ENCODE measurements at places on chromosomes 5 and 9. TPM values are rescaled to one million over a fixed set of nuclear protein-coding genes. Genes with fewer than 3 reads are reported as not detected.
A peak's percentile ranks its signal among the peaks of the same experiment; 100 is the strongest.

DNA sequence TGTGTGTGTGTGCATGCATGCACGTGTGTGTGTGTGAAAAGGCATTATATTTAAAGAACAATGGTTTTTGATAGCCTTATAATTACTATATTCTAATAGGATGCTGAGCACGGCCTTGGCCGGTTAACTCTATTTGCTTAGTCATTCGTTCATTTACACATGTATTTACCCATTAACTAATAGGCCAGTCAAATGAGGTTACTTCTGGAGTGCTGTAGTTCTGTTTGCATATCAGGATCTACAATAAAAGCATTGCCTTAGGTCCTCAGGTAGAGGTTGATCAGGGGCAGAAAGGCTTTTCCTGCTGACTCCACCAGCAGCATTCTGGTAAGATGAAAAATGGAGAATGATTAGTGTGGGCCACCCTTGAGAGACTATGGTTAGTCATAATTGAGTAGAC lies 219.0 kb downstream of the COMMD10 start:
- no peak for DNase-seq
- no peaks in the 10 kb centered on the region for H3K4me1 ChIP-seq
- no peaks in the 10 kb centered on the region for H3K27me3 ChIP-seq
- H3K27ac ChIP-seq: no peak overlapping the region

Gene ADRB2
- total RNA-seq: 0.26 TPM

- peaks cover 8% of the 10 kb centered on the region for H3K36me3 ChIP-seq
- no peak overlapping the region for H3K27ac ChIP-seq
- no peak overlapping the region for H3K4me3 ChIP-seq
- H3K27me3 ChIP-seq: no peaks in the 10 kb centered on the region
Observed at GRCh38 chr9:138072161-138072842, 194.7 kb downstream of the CACNA1B start.

- DNase-seq: no peak
- 0 out of 3 replicates have a peak, but pooled peaks cover 3% of the 10 kb centered on the region for H3K36me3 ChIP-seq
- H3K27me3 ChIP-seq: no peaks in the 10 kb centered on the region
- H3K4me3 ChIP-seq: no peak overlapping the region
Observed at GRCh38 chr5:163995206-163995605, 489.8 kb downstream of the MAT2B start.

- no peak for DNase-seq
- no peak overlapping the region for H3K4me3 ChIP-seq
- peaks cover 39% of the 10 kb centered on the region for H3K36me3 ChIP-seq
- no peaks in the 10 kb centered on the region for H3K4me1 ChIP-seq
- H3K27ac ChIP-seq: no peak overlapping the region
- no peaks in the 10 kb centered on the region for H3K27me3 ChIP-seq
Observed at GRCh38 chr9:35203528-35203927, 41.7 kb downstream of the UNC13B start.

DNA sequence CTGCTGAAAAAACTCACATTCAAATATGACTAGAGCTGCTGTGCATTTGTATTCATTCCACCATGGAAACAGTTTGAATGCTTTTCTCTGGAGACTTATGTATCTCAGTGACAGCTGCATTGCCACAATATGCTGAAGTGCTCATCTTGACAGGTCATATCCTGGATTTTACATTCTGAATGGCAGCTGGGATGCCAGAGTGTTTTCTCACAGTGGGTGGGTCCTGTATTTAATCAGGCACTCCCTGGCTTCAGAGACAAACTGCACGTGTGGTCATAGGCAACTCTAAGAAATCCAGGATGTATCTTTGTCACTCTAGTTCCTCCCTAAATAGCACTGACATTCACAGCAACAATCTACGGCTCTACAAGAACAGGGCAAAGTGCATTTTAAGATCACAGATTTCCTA lies 75.6 kb downstream of the ST8SIA4 start:
- no peak for DNase-seq
- no peaks in the 10 kb centered on the region for H3K4me1 ChIP-seq
- no peaks in the 10 kb centered on the region for H3K27me3 ChIP-seq
- no peak overlapping the region for H3K27ac ChIP-seq

Gene PRR16
- total RNA-seq: 0.13 TPM

DNA sequence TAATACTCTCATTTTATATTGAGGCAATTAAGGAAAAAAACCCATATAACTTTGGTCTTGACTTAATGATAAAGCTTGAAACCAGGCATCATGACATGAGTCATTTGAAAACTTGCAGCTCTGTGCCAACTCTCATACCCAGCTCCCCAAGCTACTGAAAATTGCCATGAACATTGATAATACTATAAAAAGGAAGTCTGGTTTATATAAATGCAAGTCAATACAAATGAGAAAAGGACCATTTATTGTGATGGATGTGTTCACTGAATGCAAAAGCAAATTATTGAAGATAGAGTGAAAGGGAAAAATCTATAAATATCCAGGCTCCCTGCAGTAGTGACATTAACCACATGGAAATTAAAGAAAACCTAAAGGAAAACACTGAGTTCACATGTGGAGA lies 116.3 kb downstream of the DEPDC1B start:
- DNase-seq: no peak
- H3K36me3 ChIP-seq: peaks cover 18% of the 10 kb centered on the region
- no peaks in the 10 kb centered on the region for H3K4me1 ChIP-seq
- no peaks in the 10 kb centered on the region for H3K27me3 ChIP-seq
- H3K4me3 ChIP-seq: no peak overlapping the region
- no peak overlapping the region for H3K27ac ChIP-seq

DNA sequence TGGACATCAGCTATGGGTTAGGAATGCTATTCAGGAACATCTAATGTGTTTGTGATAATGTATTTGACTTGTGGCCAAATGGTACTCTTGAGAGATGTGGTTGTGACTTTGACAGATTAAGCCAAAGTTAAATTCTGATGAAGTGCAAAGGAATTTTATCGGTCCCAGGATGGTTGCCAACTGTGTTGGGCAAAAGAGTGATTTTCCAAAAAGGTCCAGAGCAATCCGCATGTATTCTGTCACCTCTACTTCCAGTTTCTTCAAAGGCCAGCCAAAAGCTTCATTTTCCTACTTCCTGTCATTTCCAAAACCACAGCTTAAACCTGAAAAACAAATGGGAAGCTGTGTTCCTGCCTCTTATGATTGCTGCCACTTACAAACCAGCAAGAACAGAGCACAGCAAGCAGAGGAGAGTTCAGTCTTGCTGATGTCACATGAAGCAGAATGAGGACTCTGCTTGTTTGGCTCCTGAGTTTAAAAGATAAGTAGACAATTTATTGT lies 59.8 kb downstream of the MARCHF3 start:
- H3K27me3 ChIP-seq: no peaks in the 10 kb centered on the region
- no peak for DNase-seq
- peaks cover 9% of the 10 kb centered on the region for H3K4me1 ChIP-seq
- no peak overlapping the region for H3K4me3 ChIP-seq

GRCh38 chr9:136310273-136311030 lies 6.6 kb upstream of the CCDC187 start:
- no peak overlapping the region for H3K4me3 ChIP-seq
- H3K27me3 ChIP-seq: no peaks in the 10 kb centered on the region
- no peaks in the 10 kb centered on the region for H3K36me3 ChIP-seq
- H3K4me1 ChIP-seq: no peaks in the 10 kb centered on the region
- H3K27ac ChIP-seq: no peak overlapping the region

GRCh38 chr9:88230612-88231011 lies 92.3 kb upstream of the SPATA31C2 start:
- no peaks in the 10 kb centered on the region for H3K27me3 ChIP-seq
- DNase-seq: no peak
- no peaks in the 10 kb centered on the region for H3K4me1 ChIP-seq

DNA sequence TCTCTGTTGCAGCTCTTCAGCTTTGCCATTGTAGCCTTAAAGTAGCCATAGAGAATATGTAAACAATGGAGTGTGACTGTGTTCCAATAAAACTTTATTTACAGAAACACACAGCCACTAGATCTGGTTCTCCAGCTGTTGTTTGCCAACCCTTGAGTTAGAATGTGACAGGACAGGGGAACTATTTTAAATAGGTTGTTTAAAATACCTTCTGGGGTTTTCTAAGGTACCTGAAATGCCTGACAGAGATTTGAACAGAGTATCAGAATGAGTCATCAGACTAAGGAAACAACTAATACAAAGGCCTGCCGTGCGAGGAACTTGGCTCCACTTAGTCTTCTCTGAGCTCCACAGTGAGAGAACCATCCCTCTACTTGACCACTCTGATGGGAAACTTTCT lies 85.4 kb downstream of the HSD17B4 start:
- H3K36me3 ChIP-seq: peaks cover 46% of the 10 kb centered on the region
- no peak overlapping the region for H3K4me3 ChIP-seq

- H3K36me3 ChIP-seq: peaks cover 5% of the 10 kb centered on the region
- DNase-seq: no peak
- no peaks in the 10 kb centered on the region for H3K4me1 ChIP-seq
- H3K4me3 ChIP-seq: no peak overlapping the region
Observed at GRCh38 chr5:6592601-6593000, 40.2 kb downstream of the NSUN2 start.

Gene CDH9
- total RNA-seq: 0.79 TPM

Gene DMAC1
- 72.7 TPM for total RNA-seq

GRCh38 chr5:168827636-168828035 lies 248.5 kb upstream of the PANK3 start:
- no peaks in the 10 kb centered on the region for H3K36me3 ChIP-seq
- H3K4me1 ChIP-seq: peaks cover 10% of the 10 kb centered on the region
- H3K27ac ChIP-seq: no peak overlapping the region
- DNase-seq: no peak
- H3K4me3 ChIP-seq: no peak overlapping the region
- peaks cover 10% of the 10 kb centered on the region for H3K27me3 ChIP-seq

DNA sequence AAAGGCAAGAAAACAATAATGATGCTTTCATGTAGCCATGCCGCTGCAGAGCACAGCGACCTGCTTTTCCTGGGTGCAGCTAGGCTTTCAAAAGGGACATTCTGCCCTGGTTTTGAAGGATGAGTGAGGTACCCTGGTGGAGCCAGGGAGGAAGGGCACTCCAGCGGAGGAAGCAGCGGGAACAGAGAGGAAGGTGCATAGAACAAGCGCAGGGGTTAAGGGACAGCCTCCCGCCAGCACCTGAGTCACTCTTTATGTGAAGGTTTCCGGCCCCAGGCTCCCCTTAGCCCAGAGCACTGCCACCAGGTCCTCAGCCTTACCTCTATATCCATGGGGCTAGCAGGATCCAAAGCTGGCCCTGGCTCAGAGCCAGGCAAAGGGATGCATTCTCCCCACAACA lies 221.1 kb downstream of the CDK5RAP2 start:
- no peaks in the 10 kb centered on the region for H3K27me3 ChIP-seq
- DNase-seq: peak; percentile 46
- no peaks in the 10 kb centered on the region for H3K4me1 ChIP-seq
